ENCODE measurements at places on chromosomes 6 and 20.

- DNase-seq: no peak
Observed at GRCh38 chr6:153989989-153990388, 49.1 kb upstream of the OPRM1 start.

- DNase-seq: no peak
Observed at GRCh38 chr20:58877050-58877975, 24.8 kb downstream of the GNAS start.

DNA sequence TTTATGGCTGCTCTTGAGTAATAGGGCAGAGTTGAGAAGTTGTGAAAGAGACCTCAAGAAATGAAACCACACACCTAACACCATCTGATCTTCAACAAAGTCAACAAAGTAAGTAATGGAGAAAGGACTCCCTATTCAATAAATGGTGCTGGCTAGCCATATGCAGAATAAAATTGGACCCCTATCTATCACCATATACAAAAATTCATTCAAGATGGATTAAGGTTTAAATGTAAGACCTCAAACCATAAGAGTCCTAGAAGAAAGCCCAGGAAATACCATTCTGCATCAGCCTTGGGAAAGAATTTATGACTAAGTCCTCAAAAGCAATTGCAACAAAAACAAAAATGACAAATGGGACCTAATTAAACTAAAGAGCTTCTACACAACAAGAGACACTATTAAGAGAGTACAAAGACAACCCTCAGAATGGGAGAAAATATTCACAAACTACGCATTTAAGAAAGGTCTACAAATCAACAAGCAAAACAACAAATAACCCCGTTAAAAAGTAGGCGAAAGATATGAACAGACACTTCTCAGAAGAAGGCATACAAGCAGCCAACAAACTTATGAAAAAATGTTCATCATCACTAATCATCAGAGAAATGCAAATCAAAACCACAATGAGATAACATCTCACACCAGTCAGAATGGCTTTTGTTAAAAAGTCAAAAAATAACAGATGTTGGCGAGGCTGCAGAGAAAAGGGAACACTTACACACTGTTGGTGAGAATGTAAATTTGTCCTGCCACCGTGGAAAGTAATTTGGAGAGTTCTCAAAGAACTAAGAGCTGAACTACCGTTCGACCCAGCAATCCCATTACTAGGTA is 4.0 kb downstream of the MAP3K5 start:
- DNase-seq: no peak

- DNase-seq: no peak
Observed at GRCh38 chr20:23197836-23198235, 111.7 kb upstream of the CD93 start.

- DNase-seq: no peak
Observed at GRCh38 chr6:157881342-157881741, 58.3 kb downstream of the SNX9 start.

GRCh38 chr20:48722002-48722731 is 105.6 kb downstream of the PREX1 start:
- DNase-seq: no peak

- no peak for DNase-seq
Observed at GRCh38 chr6:127119102-127120022, 891 bp downstream of the RSPO3 start.

DNA sequence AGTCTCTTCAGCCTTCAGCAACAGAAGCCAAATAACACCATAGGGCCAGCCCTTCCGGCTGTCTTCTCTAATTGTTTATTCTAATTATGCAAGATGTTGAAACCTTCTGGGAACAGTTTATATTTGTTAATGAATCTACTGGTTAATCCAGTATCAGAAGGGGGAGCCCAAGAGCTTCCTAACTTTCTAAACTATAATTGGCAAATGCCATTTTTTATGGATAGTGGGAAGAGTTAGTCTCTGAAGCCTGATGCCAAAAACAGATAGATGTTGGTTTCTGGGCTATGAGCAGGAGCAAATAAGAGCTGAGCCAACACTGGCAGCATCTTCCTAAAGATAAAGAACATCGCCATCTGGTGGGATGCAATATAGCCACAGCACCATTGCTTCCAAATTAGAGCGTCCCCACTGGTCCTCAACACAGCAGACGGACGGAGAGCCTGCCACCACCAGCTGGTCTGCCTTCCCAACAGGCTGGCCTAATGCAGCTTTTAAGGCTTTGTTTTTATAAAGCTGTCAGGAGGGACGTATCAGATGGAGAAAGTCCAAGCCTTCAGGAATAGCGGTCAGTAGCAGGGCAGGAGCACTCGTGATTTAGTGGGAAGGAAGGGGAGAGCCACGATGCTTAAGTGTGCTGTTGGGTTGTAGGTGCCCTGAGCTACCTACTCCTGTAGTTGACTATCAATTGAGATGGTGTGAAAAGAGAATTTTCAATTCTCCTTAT is 118.8 kb downstream of the RALGAPA2 start:
- no peak for DNase-seq

GRCh38 chr20:37299718-37300528 is 10.5 kb downstream of the MANBAL start:
- DNase-seq: no peak

DNA sequence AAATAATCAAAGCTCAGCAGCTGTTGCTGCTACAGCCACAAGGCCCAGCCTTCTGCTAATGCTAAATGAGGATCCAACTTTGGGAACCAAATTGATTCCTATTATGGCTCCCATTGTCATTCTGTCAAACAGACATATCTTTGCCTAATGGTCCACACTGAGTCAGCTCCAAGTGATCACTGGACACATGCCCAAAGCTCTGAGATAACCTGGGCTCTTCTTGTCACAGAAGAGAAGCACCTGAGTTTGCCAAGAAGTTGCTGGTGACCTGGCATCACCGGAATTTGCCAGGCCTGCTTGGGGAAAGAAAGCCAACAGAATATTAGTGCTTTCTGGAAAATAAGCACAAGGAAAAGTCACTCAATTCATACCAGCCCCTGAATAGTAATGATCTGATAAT is 5.8 kb downstream of the TNFRSF21 start:
- DNase-seq: no peak

- DNase-seq: no peak
Observed at GRCh38 chr6:131460614-131461000, 112.4 kb upstream of the ARG1 start.

GRCh38 chr20:57509665-57510237 is 15.2 kb downstream of the CTCFL start:
- DNase-seq: no peak

- DNase-seq: no peak
Observed at GRCh38 chr6:169407325-169407724, 153.7 kb upstream of the THBS2 start.

DNA sequence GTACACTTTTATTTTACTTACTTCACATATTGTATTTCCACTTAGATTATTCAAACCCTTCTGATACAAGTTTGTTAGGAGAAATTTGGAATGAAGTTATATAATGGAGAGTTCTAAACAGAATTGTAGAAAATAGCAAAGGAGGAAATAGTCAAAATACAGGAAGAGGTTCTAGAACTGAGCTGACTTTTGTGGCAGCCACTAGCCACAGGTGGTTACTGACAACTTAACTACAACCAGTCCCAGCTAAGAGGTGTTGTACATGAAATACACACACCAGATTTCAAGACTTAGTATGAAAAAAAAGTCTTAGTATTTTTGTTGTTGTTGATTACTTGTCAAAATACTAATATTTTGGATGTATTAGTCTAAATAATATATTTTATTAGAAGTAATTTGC is 727.4 kb upstream of the CITED2 start:
- DNase-seq: no peak

DNA sequence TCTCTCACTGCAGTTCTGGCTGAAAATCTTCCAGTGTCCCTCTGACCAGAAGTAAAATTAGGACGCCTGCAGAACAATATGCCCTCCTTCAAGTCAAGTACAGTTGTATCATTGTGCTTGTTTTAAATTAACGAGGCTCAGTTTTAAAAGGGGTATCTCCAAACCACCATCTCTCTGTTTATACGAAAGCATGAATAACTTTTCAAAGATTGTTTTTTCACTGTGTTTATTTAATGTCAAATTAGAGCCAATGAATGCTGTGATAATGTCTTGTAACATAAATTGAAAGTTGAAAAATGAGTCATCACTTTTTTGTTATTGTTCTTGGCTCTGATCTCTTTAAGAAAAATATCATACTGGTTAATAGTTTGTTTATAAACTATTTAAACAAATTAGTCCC is 230.7 kb upstream of the THEMIS start:
- no peak for DNase-seq

GRCh38 chr20:9235518-9235917 is 166.6 kb downstream of the PLCB4 start:
- DNase-seq: no peak

DNA sequence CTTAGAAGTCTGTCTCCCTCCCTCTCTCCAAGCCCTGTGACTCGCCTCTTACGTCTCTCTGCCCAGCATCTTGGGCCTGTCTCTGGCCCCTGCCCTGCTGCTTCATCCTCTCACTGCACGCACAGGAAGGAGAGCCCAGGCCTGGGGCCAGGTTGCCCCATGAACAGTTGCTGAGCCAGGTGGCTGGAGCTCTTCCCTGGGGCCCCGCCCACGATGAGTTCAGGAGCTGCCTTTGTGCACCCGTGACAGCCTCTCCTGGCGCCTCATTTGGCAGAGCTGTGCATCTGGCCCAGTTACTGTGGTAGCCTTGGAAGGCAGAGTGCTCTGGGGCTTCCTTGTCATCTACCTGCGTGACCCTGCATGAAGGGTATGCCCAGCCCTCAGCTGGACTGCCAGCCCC is 44.5 kb downstream of the SLC52A3 start:
- no peak for DNase-seq

DNA sequence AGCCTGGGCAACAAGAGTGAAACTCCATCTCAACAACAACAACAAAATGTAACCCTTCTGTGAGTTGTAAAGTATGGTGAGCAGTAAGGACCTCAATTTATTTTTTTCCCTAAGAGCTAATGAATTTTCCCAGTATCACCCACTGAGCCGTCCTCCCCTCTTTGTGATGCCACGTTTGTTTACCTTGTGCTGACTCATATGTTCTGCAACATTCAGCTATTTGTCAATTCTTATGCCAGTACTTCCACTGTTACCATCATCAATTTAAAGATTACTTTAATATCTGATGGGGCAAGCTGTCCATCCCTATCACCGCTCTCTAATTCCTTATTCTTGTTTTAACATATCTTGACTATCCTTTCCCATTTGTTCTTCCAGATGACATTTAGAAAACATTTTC is 37.5 kb downstream of the MAK start:
- no peak for DNase-seq

- no peak for DNase-seq
Observed at GRCh38 chr6:166849749-166850183, 106.6 kb downstream of the RNASET2 start.

GRCh38 chr20:59385480-59385879 is 85.1 kb downstream of the EDN3 start:
- no peak for DNase-seq

DNA sequence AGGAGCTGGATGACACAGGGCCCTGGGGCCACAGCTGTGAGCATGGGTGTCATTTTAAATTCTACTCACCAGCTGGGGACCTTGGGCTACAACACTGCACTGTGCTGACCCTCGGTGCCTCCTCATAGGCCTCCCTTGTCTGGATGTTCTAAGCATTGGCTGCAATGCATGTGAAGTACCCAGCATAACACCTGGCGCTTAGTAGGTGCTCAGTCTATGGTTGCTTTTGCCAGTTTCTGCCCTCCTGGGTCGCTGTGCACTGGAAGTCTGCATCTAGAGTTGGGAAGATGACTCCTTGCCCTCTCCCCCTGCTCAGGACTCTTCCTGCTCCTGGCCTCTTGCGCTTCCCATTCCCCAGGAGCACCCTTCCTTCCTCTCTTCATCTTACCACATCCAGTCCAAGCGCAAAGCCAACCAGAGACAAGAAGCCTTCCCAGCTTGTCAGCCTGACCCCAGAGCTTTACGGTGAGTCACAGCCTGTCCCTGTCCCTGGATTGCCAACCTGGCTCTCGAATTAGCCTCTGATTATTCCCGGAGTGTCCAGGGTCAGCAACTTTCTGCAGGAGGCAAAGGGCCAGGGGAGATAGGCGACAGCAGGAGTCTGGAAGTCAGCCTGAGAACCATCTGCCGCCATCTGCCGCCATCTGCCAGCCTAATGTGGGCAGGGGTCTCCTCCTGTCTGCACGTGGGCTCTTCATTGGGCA is 8.8 kb downstream of the SLC13A3 start:
- DNase-seq: no peak

DNA sequence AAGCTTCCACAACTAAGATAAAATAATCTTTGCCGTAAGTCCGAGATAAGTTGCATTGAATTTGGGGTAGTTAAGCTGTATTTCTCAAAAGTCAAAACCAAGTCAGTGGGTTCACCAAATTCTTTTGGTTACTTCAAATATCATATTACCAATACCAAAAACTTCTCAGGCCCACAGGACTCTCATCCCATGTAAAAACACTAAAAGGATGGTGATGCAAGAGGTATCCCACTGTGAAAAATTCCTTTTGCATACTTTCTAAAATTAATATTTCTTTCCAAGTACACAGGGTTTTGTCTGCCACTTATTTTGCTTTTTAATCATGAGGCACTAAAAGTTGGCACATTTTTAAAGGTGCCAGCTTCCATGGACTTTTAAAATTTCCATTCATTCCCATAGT is 151.3 kb downstream of the GJA10 start:
- DNase-seq: no peak

DNA sequence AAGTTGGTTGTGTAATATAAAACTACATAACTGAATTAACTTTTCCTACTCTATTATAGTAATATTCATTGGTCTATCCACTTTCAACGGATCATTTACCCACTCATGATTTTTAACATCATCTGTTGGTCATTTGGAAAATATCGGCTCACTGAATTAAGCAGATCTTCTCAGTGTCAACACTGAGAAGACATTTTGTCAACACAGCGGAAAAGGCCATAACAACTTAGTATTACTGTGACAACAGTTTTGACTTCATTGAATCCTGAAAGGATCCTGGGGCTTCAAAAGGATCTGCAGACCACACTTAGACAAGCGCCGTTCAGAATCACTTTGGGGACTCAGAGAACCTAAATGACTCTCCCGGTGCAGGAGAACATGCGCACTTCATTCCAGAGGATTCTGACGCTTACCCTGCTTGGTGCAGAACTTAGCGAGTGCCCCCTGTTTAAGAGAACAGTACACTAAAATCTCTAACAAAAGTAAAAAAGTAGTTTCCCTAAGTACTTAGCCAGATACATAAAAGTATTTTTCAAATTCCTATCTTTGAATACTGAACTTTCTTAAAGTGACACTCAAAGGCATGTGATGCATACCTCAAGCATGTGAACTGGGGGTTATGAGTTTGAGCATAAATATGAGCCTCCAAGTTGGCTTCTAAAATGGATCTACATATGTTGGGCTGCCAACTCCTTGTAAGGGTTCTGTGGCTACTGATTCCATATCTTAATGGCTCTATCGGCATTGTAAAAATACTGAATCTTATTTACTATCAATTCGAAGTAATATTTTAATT is 4.0 kb downstream of the ZBTB2 start:
- no peak for DNase-seq

- DNase-seq: no peak
Observed at GRCh38 chr6:166565084-166565967, 21.2 kb downstream of the RAMACL start.

DNA sequence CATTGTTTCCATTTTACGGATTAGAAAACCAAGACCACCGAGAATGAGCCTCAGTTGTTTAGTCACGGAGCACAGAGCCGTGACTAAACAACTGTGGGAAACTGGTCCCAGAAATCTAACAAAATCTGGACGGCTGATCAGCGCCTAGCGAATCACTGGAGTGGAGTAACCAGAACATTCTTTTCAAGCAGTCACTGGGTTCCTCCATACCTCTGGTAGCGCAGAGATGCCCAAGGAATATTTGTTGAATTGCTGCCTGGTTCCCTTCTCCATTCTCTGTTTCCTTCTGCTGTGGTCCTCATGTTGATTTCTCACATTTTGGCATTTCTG is 62.0 kb downstream of the GPX5 start:
- DNase-seq: no peak

- DNase-seq: no peak
Observed at GRCh38 chr6:6620766-6621425, 32.4 kb downstream of the LY86 start.
